ENCODE measurements at places on chromosomes 7 and 10. TPM values are rescaled to one million over a fixed set of nuclear protein-coding genes. Genes with fewer than 3 reads are reported as not detected.

LBX1 gene
- polyA plus RNA-seq: not detected

SPDYE9 gene
- 0.86 TPM for polyA plus RNA-seq

TUBAL3 gene
- polyA plus RNA-seq: not detected

CDC14C gene
- polyA plus RNA-seq: not detected

SFXN3 gene
- 0.56 TPM for polyA plus RNA-seq

OGDHL gene
- 0.46 TPM for polyA plus RNA-seq

ACTL6B gene
- polyA plus RNA-seq: not detected

PNLIPRP1 gene
- not detected for polyA plus RNA-seq

CNPY1 gene
- polyA plus RNA-seq: not detected

GPR26 gene
- polyA plus RNA-seq: not detected

ITPRID1 gene
- polyA plus RNA-seq: not detected

BEND7 gene
- polyA plus RNA-seq: not detected

GIMAP5 gene
- polyA plus RNA-seq: 3.2 TPM

GPR85 gene
- not detected for polyA plus RNA-seq

MOGAT3 gene
- not detected for polyA plus RNA-seq

SLC39A12 gene
- 0.36 TPM for polyA plus RNA-seq

AGMO gene
- polyA plus RNA-seq: not detected

SSBP1 gene
- 646 TPM for polyA plus RNA-seq

ADCYAP1R1 gene
- polyA plus RNA-seq: not detected

AS3MT gene
- 0.17 TPM for polyA plus RNA-seq

SPDYE3 gene
- polyA plus RNA-seq: 5.3 TPM

MBL2 gene
- not detected for polyA plus RNA-seq

HOXA4 gene
- not detected for polyA plus RNA-seq

SVOPL gene
- not detected for polyA plus RNA-seq

KDM7A gene
- 0.32 TPM for polyA plus RNA-seq

ANKRD30A gene
- polyA plus RNA-seq: 1.6 TPM

OR2A5 gene
- not detected for polyA plus RNA-seq

NKX2-3 gene
- not detected for polyA plus RNA-seq

MUC12 gene
- polyA plus RNA-seq: 4.3 TPM

SYT15B gene
- polyA plus RNA-seq: not detected

RASSF4 gene
- polyA plus RNA-seq: 16.9 TPM
